ENCODE measurements at places on chromosomes 16 and 17.
A peak's percentile ranks its signal among the peaks of the same experiment; 100 is the strongest.

- no peak for DNase-seq
These were observed 8.1 kb upstream of the HS3ST6 start for GRCh38 chr16:1926271-1926670.

DNA sequence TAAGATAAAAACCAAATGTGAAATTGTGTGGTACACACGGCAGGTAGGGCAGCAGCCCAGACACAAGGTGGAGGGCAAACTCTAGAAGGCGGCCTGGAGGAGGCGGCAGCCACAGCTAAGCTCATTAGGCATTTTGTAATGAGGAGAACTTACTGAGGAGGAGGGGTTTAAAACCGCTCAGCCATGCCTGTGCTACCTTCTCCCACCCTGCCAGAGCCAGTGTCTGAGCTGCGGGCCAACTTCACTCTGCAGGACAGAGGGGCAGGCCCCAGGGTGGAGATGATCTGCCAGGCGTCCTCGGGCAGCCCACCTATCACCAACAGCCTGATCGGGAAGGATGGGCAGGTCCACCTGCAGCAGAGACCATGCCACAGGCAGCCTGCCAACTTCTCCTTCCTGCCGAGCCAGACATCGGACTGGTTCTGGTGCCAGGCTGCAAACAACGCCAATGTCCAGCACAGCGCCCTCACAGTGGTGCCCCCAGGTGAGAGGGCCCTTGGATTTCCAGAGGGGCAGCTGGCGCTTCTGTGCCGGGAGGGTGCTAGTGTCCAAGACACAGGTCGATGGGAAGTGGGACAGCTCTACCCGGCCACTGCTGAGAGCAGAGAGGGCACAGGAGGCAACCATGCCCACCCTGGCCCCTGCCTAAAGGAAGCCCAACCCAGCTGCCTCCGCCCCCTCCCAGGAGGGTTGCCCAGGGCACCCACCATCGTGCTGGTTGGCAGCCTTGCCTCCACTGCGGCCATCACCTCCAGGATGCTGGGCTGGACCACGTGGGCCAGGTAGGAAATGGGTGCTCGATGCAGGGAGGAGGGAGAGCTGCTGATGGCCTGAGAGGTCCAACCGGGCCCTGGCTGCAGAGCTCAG is 4.3 kb upstream of the SYNGR2 start:
- DNase-seq = no peak

- DNase-seq = no peak
These were observed 41.0 kb downstream of the SLC7A5 start for GRCh38 chr16:87828071-87828906.

- no peak for DNase-seq
These were observed 25.1 kb downstream of the SMARCE1 start for GRCh38 chr17:40622509-40622928.

- DNase-seq = no peak
These were observed 18.1 kb upstream of the MTMR4 start for GRCh38 chr17:58532555-58532951.

GRCh38 chr17:74525781-74526288 is 5.4 kb downstream of the CD300LB start:
- DNase-seq = no peak

DNA sequence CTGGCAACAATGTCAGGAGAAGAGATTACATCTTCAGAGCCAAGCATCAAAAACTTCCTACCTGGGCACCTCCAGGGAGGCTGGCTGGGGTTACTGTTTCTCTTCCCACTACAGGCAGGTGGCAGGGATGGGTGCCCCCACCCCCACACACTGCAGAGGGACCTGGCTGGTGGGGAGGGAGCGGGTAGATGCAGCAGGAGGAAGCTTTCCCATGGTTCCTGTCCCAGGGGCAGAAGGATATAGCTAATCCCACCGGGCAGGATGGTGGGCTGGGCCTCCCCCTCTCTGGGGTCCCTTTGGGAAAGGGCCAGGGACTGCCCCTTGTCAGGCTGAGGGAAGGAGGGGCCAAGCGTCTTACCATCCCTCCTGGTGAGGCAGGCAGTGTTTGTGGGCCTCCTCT is 16.7 kb upstream of the MTMR4 start:
- no peak for DNase-seq

GRCh38 chr16:75086688-75087374 is 29.7 kb downstream of the LDHD start:
- no peak for DNase-seq

GRCh38 chr17:74361230-74362068 is at the start of gene BTBD17:
TSS of gene BTBD17 (minus strand) at chr17:74361868. CDS start at chr17:74361819, 49 bp downstream.
- DNase-seq = peak; percentile 23

DNA sequence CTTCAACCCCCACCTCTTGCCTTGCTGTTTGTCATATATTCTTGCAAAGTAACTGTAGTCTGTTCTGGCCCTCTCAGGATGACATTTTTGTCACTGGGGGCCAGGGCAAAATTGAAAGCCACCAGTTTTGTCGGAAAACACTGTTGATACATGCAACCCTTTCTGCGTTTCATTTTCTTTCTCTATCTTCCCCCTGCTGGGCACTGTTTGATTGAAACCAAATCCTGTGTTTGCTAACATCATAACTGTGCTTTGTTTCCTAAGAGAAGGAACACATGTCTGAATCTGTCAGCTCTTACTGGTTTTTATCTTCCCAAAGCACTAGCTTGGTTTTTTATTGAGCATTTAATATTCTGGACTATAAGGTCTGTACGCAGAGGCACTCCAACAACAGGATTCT is 11.7 kb upstream of the CPPED1 start:
- DNase-seq = no peak

- peak; percentile 23 for DNase-seq
These were observed 298.3 kb upstream of the XYLT1 start for GRCh38 chr16:17769065-17769464.

DNA sequence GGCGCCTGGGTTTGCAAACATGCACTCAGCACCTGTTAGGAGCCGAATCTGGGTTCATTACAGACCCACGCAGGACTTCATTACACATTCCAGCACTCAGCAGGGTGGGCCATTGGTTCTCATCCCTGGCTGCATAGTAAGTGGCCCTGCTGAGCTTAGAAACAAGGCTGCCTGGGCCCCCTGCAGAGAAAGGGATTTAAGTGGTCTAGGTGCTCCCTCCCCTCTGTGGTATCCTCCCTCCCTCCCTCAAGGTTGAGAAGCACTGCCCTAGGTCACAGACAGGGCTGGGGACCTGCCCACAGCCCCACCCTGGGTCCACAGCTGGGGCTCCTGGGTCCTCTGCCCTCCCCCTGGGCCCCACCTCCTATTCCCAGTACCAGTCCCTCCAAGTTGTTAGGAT is 28.3 kb downstream of the WNT3 start:
- DNase-seq = no peak

DNA sequence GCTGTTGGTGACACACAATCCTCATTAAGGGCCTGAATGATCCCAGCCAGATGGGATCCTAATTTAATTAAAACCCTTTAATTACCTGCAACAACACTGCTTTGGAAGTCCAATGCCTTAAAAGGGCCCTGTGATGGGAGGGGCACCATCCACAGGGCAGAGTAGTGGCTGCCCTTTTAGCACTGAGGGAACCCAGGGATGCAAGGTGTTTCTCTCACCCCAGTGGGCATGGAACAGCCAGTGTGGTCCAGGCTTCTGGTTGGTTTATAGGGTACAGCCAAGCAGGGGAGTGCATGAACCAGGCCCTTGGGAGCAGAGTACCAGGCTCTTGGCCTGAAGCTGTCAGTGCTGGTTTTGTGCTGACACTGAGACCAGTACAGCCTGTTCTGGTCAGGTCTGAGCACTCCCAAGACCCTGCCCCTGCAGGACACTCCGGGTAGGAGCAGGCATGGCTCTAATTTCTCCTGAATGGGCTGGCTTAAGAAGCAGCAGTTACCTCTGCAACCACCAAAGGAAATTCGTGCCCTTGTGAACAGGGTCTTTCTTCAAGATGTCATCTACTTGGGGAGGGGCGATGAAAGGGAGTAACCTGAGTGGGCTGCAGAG is 9.9 kb downstream of the NXPH3 start:
- DNase-seq = no peak

DNA sequence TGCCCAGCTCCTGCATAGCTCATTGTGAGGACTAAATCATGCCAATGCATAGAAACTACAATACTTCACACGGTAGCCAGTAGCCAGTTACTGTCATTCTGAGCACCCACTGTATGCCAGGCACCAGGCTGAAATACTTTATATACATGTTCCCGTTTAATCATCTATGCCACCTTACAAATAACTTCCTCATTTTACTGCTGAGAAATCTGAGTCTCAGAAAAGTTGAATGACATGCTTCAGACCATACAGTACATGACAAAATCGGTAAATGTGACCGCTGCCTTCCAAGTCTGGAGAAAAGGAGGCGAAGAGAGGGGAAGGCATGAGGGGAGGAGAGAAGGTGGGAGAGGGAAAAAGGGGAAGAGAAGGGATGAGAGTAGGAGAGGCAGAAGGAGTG is 9.2 kb upstream of the TLCD3B start:
- no peak for DNase-seq

- DNase-seq = no peak
These were observed 8.6 kb upstream of the LASP1NB start for GRCh38 chr17:38916771-38917170.

DNA sequence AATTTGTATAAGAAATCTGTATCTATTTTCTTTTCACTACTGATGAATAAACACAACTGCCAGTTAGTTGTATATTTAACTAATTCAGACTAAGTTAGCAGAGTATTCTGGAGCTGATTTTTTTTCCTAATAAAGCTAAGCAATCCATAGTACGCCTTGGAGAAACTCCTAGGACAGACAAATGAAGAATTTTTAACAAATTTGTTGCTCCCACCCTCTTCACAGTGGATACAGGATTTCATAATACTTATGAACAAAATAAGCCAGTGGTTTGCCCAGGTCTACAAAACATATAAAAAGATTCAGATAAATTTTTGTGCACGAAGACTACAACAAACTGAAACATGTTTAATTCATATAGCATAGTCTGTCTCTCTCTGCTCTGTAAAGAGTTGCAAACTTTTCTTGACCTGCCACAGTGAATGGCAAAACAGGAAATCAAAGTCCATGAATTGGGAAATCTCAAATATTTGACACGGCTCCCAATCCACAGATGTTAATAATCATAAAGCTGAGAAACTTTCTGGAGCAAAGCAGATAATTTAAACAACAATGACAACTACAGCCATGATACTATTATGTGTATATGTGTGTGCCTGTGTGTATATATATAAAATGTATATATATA is 594 bp upstream of the ABCA6 start:
- peak; percentile 59 for DNase-seq

DNA sequence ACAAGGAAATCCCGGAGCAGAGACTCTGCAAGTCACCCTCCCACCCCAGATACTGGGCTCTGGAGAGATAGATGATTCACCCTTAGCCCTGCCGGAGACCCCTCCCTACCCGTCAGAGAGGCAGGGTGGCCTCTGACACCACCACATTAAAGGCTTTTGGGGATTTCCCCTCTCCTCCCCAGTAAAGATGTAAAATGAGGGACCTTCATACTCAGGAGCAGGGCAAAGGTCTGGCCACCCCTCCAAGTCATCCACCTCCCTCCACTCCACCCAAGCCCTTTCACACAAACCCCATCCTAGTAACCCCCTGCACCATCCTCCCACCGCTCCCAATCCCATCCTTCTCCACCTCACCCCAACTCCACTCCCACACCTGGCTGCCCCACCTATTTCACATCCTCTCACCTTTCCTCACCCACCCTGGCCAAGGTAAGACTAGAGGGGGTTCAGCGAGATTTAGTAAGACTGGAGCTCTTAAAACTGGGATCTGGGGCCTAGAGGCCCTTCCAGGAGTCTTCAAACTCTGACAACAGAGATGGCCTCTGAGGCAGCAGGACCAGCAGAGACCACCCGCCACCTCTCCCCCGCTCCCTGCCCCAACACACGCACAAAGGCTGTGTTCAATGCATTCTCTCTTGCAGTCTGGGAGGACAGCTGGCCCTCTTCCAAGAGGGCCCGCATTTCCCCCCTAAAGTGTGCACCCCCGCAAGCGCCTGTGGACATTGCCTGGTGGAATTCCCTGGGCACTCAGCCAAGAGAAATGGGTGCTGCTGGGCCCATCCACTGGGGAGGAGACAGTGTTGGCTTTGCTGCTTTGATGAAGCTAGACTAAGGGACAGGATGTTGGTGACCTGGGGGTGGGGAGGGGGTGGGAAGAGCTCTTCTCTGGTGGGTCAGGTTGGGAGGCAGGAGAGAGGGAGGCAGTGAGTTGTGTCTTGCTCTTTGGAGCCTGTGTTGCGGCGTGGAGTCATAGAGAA is 1.1 kb downstream of the ABAT start:
- no peak for DNase-seq

DNA sequence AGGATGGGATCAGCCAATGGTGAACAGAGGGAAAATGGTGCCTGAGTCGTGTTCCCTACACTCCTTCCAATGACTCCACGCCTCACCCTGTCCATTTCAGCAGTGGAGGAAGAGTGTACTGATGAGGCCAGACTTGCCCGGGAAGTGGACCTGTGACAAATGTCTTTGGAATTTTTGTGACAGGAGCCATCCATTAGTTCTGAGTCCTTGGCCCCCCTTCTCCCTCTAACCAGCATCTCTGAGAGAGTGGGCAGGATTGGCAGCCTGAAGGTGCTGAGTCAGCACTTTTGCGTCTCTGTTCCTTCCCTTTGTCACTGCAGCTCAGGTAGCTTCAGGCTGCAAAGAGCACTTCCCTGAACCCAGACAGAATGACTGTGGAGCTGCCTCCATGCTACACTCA is 30.8 kb downstream of the BEAN1 start:
- no peak for DNase-seq

- DNase-seq = no peak
These were observed 2.7 kb upstream of the CDK5R1 start for GRCh38 chr17:32484041-32484461.

GRCh38 chr16:164827-165538 is 795 bp upstream of the HBM start:
- no peak for DNase-seq

DNA sequence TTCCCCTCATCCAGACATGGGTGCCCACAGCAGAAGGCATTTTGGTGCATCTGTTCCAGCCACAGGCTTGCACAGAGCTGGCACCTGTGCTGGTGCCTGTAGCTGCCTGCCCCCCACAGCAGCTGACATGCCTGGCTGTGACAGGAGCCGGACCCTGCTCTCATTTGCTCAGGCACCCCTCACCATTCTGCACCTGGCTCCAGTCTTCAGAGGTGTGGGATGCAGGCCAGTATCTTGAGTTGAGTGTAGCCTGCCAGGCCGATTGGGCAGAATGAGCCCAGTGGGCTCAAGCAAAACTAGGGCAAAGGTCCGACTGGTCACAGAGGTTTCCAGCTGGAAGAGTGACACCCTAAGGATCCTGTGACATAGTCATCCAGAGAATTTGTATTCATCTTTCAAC is 887.7 kb downstream of the CDH11 start:
- DNase-seq = no peak
